ENCODE measurements at places on chromosomes 12 and 14. TPM values are rescaled to one million over a fixed set of nuclear protein-coding genes. Genes with fewer than 3 reads are reported as not detected.

KCNC2 gene
- 7.4 TPM for polyA plus RNA-seq

TMEM116 gene
- 17.7 TPM for polyA plus RNA-seq

RPGRIP1 gene
- not detected for polyA plus RNA-seq

TPPP2 gene
- polyA plus RNA-seq = not detected

SPTLC2 gene
- polyA plus RNA-seq = 15.1 TPM

SLC5A8 gene
- 0.12 TPM for polyA plus RNA-seq

LRIG3 gene
- 0.26 TPM for polyA plus RNA-seq

FKBP3 gene
- 189 TPM for polyA plus RNA-seq

Measured in neural cell (in vitro differentiated cells).